A549 treated with dexamethasone at 1 μM for 4 hours (cell line): ENCODE measurements at places on chromosomes 7 and 10. TPM values are rescaled to one million over a fixed set of nuclear protein-coding genes. Genes with fewer than 3 reads are reported as not detected.

Gene TCERG1L
- not detected in 5 replicates for total RNA-seq

Gene PALD1
- total RNA-seq, result 4.8 to 6.9 TPM (median 6.7 TPM) in 5 replicates

Gene SPDYE5
- not detected in 5 replicates for total RNA-seq

Gene SPAM1
- not detected in 5 replicates for total RNA-seq

Gene IKZF1
- total RNA-seq, result not detected in 5 replicates

Gene NUTM2B
- total RNA-seq, result 0.23 to 0.43 TPM (median 0.32 TPM) in 5 replicates

Gene NACAD
- 0.20 to 0.46 TPM (median 0.28 TPM) in 5 replicates for total RNA-seq

Gene MKI67
- total RNA-seq, result 59.9 to 84.8 TPM (median 80.7 TPM) in 5 replicates

Gene DYNC1I1
- 0.11 to 0.25 TPM (median 0.13 TPM) in 5 replicates for total RNA-seq

Gene NPSR1
- not detected in 5 replicates for total RNA-seq

Gene ACBD5
- 23.4 to 29.4 TPM (median 25.6 TPM) in 5 replicates for total RNA-seq

Gene AKR1B1
- 2,060 to 2,330 TPM (median 2,276 TPM) in 5 replicates for total RNA-seq

Gene TAS2R60
- total RNA-seq, result not detected in 5 replicates

Gene KEL
- 0.05 TPM in 1 of 5 replicates, not detected in the others for total RNA-seq

Gene LEP
- total RNA-seq, result not detected in 5 replicates

Gene LRRC4
- total RNA-seq, result not detected in 5 replicates

Gene SUN3
- total RNA-seq, result 0.13 to 0.16 TPM in 2 of 5 replicates, not detected in the others

Gene DRGX
- 0.05 TPM in 2 of 5 replicates, not detected in the others for total RNA-seq

Gene MKX
- total RNA-seq, result not detected in 5 replicates

Gene MACC1
- not detected in 5 replicates for total RNA-seq

Gene TAS2R4
- total RNA-seq, result 0.11 to 0.17 TPM (median 0.11 TPM) in 5 replicates

Gene CHST3
- total RNA-seq, result 50.5 to 76.3 TPM (median 69.3 TPM) in 5 replicates

Gene ZNF365
- total RNA-seq, result 0.68 to 1.1 TPM (median 0.93 TPM) in 5 replicates

Gene LGI1
- not detected in 5 replicates for total RNA-seq

Gene VTI1A
- 13.3 to 16.0 TPM (median 14.7 TPM) in 5 replicates for total RNA-seq

Gene STEAP1B
- total RNA-seq, result 0.09 to 0.14 TPM (median 0.12 TPM) in 4 of 5 replicates, not detected in the other

Gene FOXK1
- 9.3 to 15.9 TPM (median 14.4 TPM) in 5 replicates for total RNA-seq

Gene ETV1
- total RNA-seq, result 1.6 to 2.4 TPM (median 2.3 TPM) in 5 replicates

Gene LRIT1
- not detected in 5 replicates for total RNA-seq

Gene LRRD1
- total RNA-seq, result not detected in 5 replicates

Gene SH2B2
- 1.4 to 3.5 TPM (median 2.7 TPM) in 5 replicates for total RNA-seq

Gene GPC2
- 0.39 to 0.75 TPM (median 0.69 TPM) in 5 replicates for total RNA-seq

Gene PTN
- total RNA-seq, result not detected in 5 replicates

Gene EBLN1
- 0.07 to 0.18 TPM (median 0.11 TPM) in 3 of 5 replicates, not detected in the others for total RNA-seq

Gene SKIDA1
- total RNA-seq, result 0.96 to 1.4 TPM (median 1.2 TPM) in 5 replicates
